Activated T-helper 1 cell treated with anti-CD3 and anti-CD28 coated beads, Interleukin-2, amount 50 U/mL, for 16 hours (primary cell): ENCODE measurements at places on chromosomes 2 and 18.

DNA sequence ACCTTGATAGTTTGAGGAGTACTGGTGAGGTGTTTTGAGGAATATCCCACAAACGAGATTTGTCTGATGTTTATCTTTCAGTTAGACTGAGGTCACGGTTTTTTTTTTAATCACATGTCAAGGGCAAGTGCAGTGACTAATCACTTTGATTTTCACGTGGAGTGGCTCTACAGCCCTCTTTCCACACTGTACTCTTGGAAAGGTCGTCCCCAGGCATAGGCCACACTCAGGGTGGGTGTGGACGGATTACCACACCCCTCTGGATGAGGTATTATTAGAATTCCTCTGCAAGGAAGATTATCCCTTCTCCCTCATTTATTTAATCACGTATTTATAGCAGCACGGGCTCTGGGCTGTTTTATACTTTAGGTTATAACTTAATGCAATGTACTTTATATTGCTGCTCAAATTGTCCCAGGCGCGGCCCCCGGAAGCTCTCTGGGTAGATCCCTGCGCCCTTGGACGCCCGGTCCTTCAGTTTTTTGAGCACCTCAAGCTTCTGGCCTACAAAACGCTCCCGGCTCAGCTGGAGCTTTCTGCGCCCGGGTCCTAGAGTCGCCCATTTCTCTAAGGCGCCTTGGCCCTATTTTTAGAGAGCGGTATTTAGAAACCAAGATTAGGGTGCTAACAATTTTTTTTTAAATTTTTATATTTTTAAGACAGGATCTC, 515 bp upstream of the PLEKHB2 start:
- DNase-seq, result peak; percentile 26

DNA sequence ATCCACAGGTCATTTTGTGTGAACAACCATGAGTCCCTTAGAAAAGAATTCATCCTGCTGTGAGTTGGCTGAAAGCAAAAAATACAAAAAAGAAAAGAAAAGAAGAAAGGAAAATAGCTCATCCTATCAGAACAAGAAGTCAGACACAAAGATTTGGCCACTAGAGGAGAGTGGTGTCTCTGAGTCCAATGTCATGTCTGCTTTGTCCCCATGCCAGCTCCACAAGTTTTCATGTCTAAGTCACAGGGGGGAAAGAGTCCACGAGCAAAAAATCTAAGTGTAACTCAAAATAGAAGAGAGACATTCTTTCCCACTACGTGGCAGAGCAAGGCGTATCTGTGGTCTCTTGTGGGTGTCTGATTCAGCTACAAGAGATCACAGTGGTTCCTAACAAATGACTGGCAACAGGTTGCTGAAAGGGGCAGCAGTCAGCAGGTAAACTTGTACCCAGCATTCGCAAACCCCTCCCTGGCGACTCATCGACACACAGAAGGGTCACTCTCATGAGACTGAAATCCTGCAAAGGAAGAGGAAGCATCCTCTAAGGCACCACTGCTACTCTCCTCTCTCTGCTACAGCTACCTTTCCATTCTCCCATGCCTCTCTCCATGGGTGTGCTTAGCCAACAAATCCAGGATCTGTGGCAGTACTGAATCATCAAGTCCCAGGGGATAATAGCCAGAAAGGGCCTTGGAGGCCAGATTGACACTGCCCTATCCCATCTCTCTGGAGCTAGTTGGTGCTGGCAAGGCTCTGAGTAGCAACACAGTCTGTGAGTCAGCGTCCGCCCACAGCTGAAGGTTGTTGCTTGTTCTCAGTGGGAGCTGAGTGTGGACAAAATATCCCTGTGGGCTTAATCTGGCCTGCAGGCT, 123.0 kb upstream of the SLC39A10 start:
- peak; percentile 18 for DNase-seq

- no peak for DNase-seq
Observed at GRCh38 chr18:74226156-74226555, 65.6 kb downstream of the CYB5A start.

GRCh38 chr18:8069708-8070107, 502.6 kb downstream of the PTPRM start:
- DNase-seq, result no peak

GRCh38 chr18:46226461-46226860, 122.3 kb downstream of the HAUS1 start:
- DNase-seq, result no peak

GRCh38 chr2:235537186-235537585, 43.3 kb downstream of the AGAP1 start:
- DNase-seq, result no peak

DNA sequence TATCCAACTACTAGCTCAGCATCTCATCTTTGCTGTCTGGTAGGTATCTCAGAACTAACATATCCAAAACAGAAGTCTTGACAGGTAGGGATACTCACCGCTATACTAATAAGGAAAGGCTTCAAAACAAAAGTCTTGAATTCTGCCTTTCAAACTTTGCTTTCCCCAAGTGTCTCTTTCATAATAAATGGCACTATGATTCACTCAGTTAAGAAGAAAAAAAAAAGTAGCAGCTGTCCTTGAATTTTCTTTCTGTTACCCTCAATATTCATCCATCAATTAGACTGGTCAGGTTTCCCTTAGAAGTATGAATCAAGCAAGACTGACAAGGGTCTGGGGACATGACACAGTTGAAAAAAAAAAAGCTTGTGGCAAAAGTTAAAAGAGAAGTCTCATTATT, 175.1 kb downstream of the GULP1 start:
- no peak for DNase-seq
